ENCODE measurements at places on chromosomes 5 and 9. TPM values are rescaled to one million over a fixed set of nuclear protein-coding genes. Genes with fewer than 3 reads are reported as not detected.

The SHISAL2B gene
- not detected for total RNA-seq

The DNM1 gene
- total RNA-seq = 881 TPM

The TAF11L5 gene
- not detected for total RNA-seq

The BARX1 gene
- total RNA-seq = not detected

The ANKRD33B gene
- 37.3 TPM for total RNA-seq

Measured in dorsolateral prefrontal cortex (tissue), 122 donors.